Stimulated activated CD8-positive, alpha-beta memory T cell treated with anti-CD3 and anti-CD28 coated beads, Interleukin-15, amount 100 ng/mL, for 24 hours (primary cell): ENCODE measurements at places on chromosomes 4 and X.

DNA sequence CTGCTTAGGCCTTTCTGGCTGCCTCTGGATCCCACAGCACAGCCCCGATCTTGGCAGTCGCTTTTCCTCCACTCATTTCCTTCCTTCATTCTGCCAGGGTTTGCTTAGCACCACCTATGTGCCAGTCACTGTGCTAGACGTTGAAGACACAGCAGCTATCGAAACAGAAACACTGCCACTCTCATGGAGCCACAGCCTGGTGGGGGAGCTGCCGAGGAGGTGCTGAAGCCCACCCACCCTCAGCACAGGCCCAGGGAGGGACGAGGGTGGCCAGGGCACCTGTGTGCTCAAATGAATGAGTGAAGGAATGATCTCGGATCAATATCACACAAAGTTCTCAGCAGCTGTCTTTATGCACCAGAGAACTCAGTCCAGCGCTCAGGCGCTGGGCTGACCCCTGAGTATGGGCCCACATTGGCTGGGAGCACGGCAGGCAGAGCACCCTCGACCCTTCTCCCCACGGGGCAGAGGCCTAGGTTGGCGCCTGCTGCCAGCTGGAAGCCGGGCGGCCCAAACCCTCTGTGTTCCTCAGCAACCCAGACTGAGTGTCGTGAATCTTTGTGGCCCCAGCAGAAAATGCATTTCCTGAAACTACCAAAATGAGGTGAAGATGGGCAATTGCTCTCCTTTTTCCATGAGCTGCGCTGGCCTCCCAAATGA lies 108.9 kb downstream of the SORCS2 start:
- no peak for DNase-seq

DNA sequence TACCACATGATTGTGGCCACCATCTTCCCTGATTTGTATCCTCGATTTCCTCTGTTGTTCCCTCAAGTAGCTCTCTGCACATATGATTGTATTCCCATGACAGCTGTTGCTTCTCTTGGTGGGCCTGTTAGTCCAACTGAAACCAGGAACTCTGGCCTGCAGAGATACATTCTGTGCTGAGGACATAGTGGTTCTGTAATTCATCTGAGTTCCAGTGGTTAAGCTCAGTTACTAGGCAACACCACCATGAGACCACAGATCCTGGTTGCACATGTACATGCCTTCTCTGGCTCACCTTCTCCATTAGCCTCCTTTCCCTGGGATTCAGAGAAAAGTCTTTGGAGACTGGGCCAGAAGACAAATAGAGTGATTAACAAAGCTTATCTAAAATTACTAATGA lies 172.1 kb upstream of the SLC7A11 start:
- DNase-seq, result no peak

DNA sequence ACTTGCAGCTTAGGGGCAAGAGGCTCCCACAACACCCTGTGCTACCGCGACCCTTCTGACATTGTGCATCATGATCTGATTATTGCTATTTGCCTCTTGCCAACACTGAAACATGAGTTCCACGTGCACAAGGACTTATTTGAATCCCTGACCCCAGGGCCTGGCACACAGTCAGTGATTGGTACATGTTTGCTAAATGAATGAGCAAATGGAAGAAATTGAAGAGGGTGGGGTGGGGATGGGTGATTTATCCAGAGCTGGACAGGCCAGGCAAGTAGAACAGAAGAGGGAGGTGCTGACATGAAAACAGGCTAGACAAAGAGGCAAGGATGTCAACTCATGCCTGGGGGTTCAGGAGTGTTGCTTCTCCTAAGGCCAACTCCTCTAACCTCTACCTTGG lies 24.9 kb upstream of the RPL39 start:
- DNase-seq, result no peak

DNA sequence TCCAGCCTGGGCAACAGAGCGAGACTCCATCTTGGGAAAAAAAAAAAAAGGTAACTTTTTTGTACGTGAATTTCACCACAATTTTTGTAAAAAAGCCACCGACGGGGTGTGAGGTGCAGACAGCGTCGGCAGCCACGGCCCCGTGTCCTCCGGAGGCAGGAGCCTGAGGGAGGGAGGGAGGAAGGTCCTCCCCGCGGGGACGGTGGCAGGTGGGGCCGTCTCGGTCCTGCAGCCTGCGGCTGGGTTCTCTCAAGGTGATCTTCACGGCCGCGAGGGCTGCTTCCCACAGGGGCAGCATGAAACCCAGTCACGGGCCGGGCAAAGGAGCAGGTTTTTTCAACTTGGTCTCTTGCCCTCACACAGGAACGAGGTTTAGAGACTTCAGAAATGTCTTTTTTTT lies 14.0 kb downstream of the PLCXD1 start:
- no peak for DNase-seq

GRCh38 chr4:145719752-145720624 lies 40.0 kb downstream of the C4orf51 start:
- DNase-seq, result no peak

GRCh38 chrX:109952050-109952449 lies 50.9 kb upstream of the TMEM164 start:
- DNase-seq, result no peak
